ENCODE measurements at places on chromosomes 5 and 9.

- no peak for DNase-seq
These were observed 142.7 kb downstream of the C5orf15 start for GRCh38 chr5:133825631-133826289.

DNA sequence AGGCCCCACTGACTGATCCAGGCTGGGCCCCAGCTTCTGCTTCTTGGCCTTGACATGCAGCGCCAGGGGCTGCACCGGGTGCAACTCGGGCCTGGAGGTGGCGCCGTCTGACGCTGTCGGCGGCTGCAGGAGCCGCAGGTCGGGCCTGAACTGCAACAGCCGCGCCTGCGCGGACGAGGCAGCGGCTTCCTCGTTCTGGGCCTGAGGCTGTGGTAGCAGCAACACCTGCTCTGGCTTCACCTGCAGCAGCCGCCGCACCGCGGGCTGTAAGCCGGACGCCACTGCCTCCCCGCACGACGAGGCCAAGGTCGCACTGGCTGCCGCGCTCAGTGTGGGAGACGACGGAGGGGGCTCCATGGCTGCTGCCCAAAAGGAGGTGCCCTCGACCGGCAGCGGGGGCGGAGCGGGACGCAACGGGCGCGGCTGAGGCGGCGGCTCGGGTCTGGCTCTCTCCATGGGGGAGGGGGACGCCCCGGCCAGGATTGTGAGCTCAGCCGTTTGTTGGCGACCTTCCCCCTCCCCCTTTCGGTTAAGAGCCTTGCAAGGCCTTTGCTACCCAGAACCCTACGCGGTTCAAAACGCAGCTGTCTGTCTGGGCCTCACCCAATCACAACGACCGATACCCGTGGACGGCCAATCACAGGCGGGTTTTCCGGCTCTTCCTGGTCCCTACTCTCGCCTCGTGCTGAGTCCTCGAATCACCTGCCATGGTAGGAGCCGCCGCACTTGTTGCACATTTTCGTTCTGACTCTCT is 438 bp downstream of the SOX30 start:
- DNase-seq, result peak; percentile 79

GRCh38 chr5:126544087-126544740 is 50.8 kb downstream of the ALDH7A1 start:
- DNase-seq, result peak; percentile 29

- no peak for DNase-seq
These were observed 362.8 kb downstream of the ISL1 start for GRCh38 chr5:51746023-51746422.

GRCh38 chr5:54965806-54966205 is 19.6 kb downstream of the ESM1 start:
- no peak for DNase-seq

- no peak for DNase-seq
These were observed 17.2 kb downstream of the TCOF1 start for GRCh38 chr5:150374651-150375050.

DNA sequence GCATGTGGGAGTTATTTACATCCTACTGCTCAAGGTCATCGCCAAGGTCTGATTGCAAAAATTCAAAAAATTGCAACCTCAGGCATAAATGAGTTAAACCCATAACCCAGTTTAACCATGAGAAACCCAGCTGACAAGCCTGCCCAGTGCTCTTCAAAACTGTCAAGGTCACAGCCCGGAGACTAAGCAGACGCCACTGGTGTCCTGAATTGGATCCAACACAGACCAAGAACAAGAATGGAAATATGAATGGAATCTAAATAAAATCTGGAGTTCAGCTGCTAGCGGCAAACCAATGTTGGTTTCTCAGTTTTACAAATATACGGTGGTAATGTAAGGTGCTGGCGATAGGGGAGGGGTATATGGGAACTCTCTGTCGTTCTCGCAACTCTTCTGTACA is 201.5 kb upstream of the MVB12B start:
- no peak for DNase-seq

- no peak for DNase-seq
These were observed 137.2 kb downstream of the C9orf50 start for GRCh38 chr9:129483415-129484351.

GRCh38 chr5:160750938-160751657 is 100.9 kb downstream of the ATP10B start:
- no peak for DNase-seq

GRCh38 chr5:88785746-88786565 is 97.0 kb downstream of the MEF2C start:
- no peak for DNase-seq

GRCh38 chr9:20854444-20854843 is 170.4 kb downstream of the FOCAD start:
- DNase-seq, result no peak

DNA sequence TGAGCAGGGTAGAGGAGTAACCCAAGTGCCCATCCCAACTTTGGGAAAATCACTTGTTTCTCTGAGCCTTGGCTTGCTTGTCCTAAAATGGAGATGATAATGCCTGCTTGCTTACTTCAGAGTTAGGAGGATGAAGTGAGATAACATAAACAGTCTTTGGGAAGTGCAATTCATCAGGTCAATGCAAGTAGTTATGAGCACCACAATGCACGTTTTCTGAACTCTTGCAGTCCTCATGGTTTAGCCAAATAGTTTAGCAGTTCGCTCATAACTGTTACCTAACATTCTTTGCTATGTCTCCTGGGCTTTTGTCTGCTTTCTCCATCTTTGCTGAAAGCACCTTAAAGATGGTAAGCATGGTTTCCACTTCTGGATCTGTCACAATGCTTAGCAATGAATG is 270.0 kb downstream of the ADAMTSL1 start:
- no peak for DNase-seq

DNA sequence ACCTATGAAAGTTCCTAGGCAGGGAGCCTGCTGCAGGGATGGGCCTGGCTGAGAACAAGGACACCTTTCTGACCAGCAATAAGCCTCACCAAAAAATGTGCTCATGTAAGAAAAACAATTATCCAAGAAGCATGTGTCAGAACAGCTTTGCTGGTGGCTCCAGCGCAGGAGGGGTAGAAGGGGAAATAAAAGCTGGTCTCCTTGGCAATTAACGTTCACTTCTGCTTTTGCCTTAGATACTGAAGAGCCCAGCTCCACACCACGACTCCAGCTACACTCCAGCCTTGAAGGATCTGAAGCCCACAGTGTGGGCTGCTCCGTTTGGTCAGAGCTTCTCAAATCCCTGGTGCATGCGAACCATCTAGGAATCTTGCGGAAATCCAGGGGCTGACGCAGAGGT is 107.6 kb upstream of the PHYKPL start:
- DNase-seq, result no peak

- no peak for DNase-seq
These were observed 51.0 kb upstream of the FYB1 start for GRCh38 chr5:39270225-39270848.

GRCh38 chr5:133415906-133416305 is 196.4 kb downstream of the FSTL4 start:
- no peak for DNase-seq

DNA sequence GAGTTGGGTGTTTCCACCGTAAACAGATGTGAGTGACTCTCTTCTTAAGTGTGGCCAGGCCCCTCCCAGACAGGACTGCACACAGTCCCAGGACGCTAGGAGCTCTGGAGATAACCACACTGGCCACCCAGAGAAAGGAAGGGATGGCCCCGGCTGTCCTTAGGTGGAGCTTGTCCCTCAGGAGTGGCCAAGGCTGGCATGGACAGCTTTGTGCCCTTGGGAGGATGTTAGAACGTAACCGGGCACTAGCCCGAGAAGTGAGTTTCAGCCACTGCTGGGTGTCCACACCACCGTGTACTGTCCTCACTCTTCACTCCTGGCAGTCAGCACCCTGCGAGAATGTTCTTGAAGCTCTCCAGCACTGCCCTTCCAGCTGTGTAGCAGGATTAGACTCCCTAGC is 35.8 kb upstream of the FCN2 start:
- DNase-seq, result no peak

DNA sequence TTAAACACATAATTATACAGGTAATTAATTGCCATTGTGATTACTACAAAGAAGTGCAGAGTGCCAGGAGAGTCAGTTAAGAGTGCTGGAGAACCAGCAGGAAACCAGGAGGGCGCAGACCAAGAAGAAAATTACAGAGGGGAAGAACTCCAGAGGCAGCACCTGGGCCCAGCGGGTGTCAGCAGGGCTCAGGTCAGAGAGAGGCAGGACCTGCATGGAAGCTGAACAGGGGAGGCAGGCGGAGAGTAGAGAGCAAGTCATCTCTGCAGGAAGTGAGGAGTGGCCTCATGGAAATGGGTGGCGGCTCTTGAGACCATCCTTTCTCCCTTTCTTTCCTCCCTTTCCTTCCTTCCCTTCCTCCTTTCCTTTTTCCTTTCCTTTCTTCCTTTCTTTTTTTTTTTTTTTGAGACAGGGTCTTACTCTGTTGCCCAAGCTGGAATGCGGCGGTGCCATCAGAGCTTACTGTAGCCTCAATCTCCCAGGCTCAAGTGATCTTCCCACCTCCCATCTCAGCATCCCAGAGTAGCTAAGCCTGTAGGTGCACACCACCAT is 4.0 kb upstream of the ZBTB34 start:
- no peak for DNase-seq

GRCh38 chr5:120053841-120054240 is 410.3 kb upstream of the PRR16 start:
- DNase-seq, result no peak

- no peak for DNase-seq
These were observed 9.2 kb upstream of the LRRC14B start for GRCh38 chr5:182126-182525.

- DNase-seq, result no peak
These were observed 94.1 kb downstream of the KCNIP1 start for GRCh38 chr5:170597872-170598271.

DNA sequence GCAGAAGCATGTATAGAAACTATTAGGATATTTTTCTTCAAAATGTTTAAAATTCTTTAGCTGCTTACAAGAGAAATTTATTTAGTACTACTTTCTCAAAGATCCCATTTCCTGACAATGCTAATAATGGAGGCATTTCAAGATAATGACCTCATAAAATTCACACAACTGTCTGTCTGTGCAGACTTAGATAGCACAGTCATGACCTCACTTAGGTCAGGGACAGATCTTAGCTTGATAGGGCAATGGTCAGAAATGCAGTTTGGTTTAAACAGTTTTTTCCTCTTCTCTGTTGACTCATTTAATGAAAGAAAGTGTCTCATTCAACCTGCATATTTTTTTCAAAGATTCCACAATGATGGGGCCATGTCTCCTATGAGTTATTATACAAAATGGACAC is 128.4 kb downstream of the GRIA1 start:
- no peak for DNase-seq

- DNase-seq, result no peak
These were observed 137.5 kb downstream of the MAT2B start for GRCh38 chr5:163642904-163643303.

DNA sequence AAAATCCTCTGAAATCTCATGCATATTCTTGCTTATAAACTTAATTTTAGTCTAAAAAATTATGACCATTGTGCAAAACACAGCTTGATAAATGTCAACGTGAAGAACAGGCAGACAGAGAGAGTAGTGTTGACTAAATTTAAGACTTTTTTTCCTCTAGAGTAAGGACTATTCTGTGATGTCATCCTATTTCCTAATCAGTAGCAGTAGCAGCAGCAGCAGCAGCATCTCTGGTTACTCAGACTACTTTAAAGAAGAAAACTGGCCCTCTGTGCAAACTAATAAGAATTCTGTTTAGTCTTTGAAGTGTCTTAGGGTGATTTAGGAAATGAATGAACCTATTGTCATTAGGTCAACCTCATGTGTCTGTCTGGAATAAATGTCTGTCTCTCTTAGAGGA is 403.0 kb downstream of the HINT1 start:
- no peak for DNase-seq

- DNase-seq, result no peak
These were observed 188.5 kb upstream of the SNX2 start for GRCh38 chr5:122586351-122586750.

- peak; percentile 49 for DNase-seq
These were observed 42.8 kb upstream of the STXBP1 start for GRCh38 chr9:127568971-127569885.

DNA sequence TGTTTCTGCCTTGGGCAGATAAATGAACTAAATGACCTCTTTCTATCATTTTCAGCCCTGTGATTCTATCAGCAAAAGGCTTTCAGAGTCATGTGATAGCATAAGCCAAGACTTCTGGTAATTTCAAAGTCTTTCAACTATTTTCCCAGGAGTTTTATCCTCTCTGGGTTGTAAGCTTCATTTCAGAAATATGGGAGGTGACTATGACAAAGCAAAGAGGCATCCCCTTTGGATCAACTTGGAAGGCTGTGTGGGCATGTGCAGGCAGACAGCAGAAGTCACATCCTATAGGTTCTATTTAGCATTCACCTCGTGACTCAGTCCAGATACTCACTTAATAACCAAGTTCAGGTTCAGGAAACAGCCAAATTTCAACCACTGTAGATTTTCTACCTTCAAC is 149.0 kb upstream of the FST start:
- DNase-seq, result no peak

GRCh38 chr9:16138561-16139491 is 586.0 kb downstream of the CCDC171 start:
- DNase-seq, result no peak

GRCh38 chr5:74034733-74035132 is 408.7 kb downstream of the ARHGEF28 start:
- no peak for DNase-seq

DNA sequence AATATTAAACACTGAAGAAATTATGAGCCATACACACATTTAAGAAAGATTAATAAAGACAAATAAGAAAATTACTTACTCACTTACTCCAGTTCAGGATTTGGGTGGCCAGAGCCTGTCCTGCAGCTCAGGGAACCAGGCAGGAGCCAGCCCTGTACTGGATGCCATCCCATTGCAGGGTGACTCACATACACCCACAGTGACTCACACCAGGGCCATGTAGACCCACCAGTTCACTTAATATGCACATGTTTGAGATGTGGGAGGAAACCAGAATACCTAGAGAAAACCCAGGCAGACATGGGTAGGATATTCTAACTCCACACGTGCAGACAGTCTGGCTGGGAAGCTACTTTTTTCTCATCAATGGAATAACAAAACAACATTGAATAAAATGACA is 49.6 kb upstream of the ADRB2 start:
- no peak for DNase-seq

Measured in stimulated activated CD4-positive, alpha-beta T cell treated with anti-CD3 and anti-CD28 coated beads, TNF-alpha, amount 100 ng/mL, for 24 hours (primary cell).